ENCODE measurements at places on chromosomes 12 and 14. TPM values are rescaled to one million over a fixed set of nuclear protein-coding genes. Genes with fewer than 3 reads are reported as not detected.

The HOXC12 gene
- not detected for total RNA-seq

The SLC38A4 gene
- total RNA-seq = 0.33 TPM

The PRPH gene
- total RNA-seq = not detected

The GPX2 gene
- total RNA-seq = not detected

The CHGA gene
- total RNA-seq = not detected
